ENCODE measurements at places on chromosomes 16 and 17.

DNA sequence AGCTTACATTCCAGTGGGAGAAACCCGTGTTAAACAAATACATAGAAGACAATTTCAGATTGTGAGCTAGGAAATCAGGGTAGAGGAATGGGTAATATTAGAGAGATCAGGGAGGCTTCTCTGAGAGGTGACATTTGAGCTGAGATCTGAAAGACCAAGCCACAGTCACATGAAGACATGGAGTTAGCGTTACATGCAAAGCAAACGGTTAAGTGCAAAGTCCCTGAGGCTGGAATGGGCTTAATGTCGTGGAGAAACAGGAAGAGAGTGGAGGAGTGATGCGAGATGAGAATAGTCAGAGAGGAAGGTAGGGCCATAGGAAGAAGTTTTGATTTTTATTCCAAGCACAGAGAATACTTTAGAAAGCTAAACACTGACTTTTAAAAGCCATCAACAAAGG lies 246.1 kb downstream of the IRX3 start:
- DNase-seq: no peak

GRCh38 chr17:7436556-7437368 lies 1.5 kb downstream of the TMEM102 start:
- DNase-seq: no peak

DNA sequence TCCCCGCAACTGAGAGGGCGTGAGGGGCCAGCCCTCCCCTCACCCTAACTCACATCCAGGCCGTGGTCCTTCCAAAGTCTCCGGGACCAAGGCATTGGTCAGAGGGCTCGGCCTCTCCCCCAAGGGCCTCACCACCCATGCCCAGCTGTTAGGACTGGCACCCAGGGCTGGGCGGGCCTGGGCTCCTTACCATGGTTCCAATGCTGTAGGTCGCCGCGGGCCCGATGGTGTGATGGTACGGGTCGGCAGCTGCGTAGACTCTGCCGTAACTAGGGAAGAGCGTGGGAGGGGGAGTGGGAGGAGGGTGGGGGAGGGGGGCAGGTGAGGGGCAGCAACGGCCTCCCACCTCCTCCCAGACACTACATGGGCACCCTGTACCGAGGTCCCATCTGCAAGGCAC lies 19.6 kb downstream of the ENGASE start:
- DNase-seq: no peak

DNA sequence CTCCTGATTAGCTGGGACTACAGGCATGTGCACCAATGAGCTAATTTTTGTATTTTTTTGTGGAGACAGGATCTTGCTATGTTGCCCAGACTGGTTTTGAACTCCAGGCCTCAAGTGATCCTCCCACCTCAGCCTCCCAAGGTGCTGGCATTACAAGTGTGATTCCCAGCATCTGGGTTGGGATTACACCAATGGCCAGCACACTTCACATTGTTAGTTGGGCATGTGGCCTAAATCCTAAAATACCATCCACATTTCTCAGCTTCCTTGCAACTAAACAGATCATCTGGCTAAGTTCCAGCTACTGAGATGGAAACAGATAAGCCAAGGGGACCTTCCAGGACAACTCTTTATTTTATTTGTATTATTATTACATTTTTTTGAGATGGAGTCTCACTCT lies 9.9 kb downstream of the RABEP2 start:
- DNase-seq: no peak

GRCh38 chr16:28863929-28864793 lies 518 bp downstream of the SH2B1 start:
- DNase-seq: no peak

- DNase-seq: no peak
Measured at GRCh38 chr16:35196313-35196712, 1736.9 kb downstream of the TP53TG3F start.

DNA sequence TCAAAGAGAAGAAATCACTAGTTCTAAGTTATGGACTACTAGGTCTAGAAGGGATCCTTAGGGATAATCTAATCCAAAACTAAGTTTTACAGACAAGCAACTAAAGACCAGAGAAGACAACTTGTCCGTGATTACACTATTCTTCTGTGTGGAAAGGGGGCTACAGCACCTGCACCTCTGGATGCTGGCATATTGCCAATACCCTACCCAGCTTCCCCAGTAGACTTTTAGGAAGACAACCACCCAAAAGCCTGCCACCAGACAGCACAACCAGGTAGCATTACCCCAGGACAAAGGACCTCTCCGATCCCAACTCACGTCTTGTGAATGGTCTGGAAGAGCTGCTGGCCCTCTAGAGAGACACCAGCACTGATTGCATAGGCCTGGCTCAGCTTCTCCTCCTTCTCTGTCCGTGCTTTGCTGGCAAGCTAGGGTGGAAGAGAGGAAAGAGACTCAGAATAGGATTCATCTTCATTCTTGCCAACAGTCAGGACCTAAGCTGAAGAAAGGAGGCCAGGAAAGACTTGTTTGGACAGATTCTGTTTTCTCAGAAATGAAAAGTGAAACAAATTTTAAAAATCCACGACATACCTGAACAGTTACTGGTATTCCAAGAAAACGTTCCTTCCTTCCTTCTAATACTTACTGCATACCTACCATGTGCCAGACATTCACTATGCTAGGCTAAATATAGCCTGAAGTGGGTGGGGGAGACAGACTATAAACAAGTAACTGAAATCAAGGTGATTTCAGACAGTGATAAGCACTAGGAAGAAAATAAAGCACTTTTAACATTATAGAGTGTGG lies 25.3 kb upstream of the TMEM101 start:
- no peak for DNase-seq

- DNase-seq: no peak
Measured at GRCh38 chr16:31876951-31877828, 3.6 kb downstream of the ZNF267 start.

GRCh38 chr16:48574766-48575165 lies 35.2 kb downstream of the N4BP1 start:
- no peak for DNase-seq

DNA sequence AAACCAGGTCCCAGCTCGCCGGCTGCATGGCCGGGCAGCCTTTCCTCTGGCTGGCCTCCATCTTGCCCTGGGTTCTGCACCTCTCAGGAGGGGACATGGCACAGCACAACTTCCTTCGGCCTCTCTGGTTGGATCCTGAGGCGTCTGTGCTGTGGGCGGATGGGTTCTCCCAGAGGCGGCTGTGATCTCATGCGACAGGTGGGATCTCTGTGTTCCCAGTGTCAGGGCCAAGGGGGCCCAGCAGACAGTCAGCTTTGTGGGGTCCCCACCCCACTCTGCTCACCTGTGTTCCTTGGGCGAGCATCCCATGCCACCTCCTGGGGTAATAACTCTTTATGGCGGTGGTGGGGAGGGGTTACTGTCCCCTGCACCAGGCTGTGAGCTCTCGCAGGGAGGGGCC lies 35.8 kb downstream of the FA2H start:
- DNase-seq: no peak

- no peak for DNase-seq
Measured at GRCh38 chr16:27678955-27679354, 129.0 kb downstream of the KATNIP start.

DNA sequence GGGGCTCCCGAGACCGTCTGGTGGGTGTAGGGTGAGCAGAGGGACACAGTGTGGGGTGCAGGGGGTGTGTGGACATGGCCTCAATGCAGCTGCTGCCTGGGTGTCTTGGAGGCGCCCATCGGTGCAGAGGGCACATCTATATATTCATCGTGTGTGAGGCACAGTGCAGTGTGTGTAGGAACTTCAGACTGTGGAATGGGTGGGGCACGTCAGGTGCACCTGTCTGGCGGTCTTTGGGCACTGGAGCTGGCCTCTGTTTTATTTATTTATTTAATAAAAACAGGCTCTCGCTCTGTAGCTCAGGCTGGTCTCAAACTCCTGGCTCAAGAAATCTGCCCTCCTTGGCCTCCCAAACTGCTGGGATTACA lies 16.8 kb downstream of the LASP1 start:
- DNase-seq: no peak

DNA sequence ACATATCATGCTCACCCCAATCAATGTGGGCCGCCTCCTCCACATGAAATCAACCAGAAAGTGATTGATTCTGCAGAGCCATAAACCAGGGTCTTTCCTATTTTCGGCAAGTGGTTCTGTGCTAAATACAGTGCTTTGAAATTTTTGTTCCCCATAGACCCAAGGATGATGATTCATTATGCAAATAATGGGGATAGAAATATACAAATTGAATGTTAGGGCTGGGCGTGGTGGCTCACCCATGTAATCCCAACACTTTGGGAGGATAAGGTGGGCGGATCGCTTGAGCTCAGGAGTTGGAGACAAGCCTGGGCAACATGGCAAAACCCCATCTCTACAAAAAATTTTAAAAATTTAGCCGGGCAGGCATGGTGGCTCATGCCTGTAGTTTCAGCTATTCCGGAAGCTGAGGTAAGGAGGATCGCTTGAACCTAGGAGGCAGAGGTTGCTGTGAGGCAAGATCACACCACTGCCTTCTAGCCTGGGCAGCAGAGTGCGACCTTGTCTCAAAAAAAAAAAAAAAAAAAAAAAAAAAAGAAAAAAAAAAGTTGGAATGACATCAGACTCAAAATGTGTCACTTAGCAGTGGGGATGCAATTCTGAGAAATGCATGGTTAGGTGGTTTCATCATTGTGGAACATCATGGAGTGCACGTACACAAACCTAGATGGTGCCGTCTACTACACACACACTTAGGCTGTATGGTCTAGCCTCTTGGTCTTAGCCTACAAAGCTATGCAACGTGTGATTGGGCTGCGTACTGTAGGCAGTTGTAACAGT lies 581.7 kb downstream of the MAF start:
- no peak for DNase-seq

DNA sequence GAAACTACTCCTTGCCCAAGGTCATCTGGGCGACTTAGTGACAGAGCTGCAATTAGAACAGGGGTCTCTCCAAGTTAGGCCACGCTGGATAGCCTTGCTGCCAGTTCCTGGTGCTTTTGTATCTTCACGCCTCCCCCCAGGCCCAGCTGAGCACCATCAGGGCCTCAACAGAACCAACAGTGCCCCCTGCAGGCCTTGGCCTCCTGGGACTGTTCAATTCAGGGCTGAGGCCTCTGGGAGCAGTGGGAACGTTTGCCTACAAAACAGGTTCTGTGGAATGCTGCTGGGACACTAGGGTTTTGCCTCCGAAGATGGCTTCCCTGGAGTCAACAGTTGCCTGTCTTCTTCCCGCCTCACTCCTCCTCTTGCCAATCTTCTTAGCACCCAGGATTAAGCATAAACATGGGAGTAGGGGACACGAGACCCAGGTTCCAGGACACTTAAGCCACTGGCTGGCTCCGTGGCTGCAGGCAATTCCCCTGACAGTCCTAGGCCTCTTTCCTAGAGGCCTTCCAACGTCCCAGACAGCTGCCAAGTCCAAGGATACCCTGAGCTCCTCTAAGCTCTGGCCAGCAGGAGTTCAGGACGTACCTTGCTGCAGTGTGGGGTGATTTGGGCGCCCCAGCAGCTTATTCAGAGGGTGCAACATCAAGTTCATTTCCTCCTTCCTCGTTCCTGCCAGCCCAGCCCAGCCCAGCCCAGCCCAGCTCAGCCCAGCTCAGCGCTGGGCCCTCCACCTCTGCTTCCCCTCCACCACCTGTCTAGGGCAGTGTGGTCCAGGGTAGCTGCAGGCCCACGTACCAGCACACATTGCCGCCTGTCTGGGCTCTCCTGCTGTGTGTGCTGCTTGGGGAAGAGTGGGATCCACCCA lies 246.6 kb upstream of the RPL38 start:
- DNase-seq: no peak

- no peak for DNase-seq
Measured at GRCh38 chr17:4980644-4981216, 6.7 kb downstream of the CAMTA2 start.

GRCh38 chr16:67271446-67271845 lies 7.9 kb upstream of the PLEKHG4 start:
- no peak for DNase-seq

DNA sequence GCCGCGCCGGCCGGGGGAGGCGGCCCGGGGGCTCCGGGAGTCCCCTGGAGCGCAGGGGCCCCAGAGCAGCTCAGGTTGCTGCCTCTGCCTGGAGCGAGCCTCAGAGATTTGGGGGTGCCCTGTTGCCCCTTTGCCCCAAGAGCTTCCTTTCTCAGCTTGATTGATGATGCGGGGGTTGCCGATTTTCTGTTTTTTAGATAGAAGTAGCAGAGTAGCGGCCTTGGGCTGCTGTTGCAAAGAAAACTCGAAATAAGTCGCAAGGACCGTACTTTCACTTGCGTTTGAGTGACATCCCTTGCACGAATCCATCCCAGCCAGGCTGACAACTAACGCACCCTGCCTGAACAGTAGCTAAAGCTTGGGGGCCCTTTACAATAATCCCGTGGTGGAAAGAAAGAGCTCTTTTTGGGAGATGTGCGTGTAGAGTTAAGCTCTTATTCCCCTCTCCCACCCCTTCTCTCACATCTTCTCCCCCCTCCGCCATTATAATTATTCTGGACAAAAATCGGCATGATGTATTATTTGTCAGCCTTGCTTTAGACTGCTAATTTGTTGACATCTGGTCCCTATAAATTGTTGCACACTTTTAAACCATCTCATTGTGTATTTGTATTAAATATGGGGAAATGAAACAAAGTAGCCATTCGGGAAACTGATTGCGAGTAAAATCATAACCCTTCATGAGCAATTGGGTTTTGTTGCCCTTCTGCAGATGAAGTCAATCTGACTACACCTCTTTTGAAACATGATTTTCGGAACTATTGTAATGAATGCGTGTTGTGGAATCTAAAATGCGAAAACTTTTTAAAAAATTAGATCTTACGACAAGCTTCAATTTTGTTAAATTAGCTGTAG lies 873 bp downstream of the USP10 start:
- no peak for DNase-seq

- no peak for DNase-seq
Measured at GRCh38 chr17:74603746-74604145, 11.7 kb upstream of the CD300LD start.

- DNase-seq: no peak
Measured at GRCh38 chr17:67682196-67682595, 35.5 kb upstream of the NOL11 start.

GRCh38 chr16:2773188-2773968 lies 3.7 kb downstream of the ELOB start:
- no peak for DNase-seq

DNA sequence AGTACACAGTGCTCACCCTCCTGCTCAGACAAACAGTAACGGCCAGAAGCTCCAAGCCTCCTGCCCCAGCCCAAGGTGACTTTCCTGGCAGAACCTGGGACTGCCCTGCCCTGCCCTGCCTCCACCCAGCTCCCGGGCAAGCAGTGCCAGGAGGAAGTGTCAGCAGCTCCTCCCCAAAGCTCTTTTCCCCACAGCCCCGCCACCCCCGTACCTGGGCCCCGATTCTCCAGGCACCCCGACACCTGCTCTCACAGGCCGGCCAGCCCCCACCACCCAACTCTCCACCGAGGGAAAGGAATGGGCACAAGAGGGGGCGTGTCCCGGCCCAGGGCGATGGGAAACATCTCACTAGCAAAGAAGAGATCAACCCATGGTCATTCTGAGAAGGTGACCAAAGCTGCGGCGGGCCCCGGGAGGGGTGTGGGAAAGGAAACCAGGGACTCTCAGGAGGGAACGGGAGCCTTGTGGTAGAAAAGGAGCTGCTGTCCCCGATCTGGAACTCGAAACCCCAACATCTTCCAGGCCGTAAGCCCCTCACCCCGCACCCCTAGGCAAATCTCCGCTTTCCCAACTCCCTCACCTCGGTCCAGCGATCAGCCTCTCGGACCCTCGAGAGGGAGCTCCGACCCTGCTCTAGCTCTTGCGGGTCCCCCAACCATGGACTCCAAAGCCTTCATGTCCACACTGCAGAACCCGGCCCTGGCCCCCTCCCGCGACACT lies 1.2 kb downstream of the BCAR1 start:
- DNase-seq: no peak

GRCh38 chr16:23114131-23114904 lies 34.9 kb downstream of the USP31 start:
- no peak for DNase-seq
